Stimulated activated CD8-positive, alpha-beta memory T cell treated with anti-CD3 and anti-CD28 coated beads, Interleukin-15, amount 100 ng/mL, for 4 hours (primary cell): ENCODE measurements at places on chromosomes 6 and 20.

DNA sequence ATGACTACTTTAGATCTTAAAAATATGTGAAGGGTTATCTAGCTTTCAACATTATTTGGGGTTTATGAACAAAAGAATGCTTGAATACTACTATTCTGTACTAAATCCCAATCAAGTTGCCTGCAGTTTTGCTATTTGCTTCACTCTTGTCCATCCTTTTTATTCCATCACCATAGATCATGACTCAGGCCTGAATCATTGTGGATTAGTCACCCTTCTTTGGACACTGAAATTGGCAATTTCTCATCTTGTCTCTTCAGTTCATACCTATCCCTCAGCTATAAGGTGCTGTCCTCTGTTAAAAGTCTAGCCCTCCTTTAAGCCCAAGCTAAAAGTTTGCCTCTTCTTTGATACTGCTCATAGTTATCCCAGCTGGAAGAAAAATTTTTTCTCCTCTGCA, 199.1 kb downstream of the CENPW start:
- no peak for DNase-seq

DNA sequence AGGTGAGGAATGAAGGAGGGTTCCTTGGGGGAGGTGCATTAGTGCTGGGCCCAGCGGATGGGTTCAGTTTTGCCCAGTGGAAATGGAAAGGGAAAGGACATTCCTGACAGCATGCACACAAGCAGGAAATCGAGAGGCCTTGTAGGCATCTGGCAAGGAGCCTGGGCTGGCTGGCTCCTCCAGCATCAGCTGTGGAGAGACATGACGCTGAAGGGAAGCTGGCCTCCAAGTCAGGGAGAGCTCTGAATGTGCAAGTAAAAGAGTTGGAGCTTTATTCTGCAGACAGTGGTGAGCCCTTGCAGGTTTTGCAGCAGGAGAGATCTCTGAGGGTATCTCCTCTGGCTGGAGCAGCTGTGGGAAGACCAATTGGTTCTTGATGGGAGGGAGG, 154.3 kb downstream of the MRPL14 start:
- no peak for DNase-seq

DNA sequence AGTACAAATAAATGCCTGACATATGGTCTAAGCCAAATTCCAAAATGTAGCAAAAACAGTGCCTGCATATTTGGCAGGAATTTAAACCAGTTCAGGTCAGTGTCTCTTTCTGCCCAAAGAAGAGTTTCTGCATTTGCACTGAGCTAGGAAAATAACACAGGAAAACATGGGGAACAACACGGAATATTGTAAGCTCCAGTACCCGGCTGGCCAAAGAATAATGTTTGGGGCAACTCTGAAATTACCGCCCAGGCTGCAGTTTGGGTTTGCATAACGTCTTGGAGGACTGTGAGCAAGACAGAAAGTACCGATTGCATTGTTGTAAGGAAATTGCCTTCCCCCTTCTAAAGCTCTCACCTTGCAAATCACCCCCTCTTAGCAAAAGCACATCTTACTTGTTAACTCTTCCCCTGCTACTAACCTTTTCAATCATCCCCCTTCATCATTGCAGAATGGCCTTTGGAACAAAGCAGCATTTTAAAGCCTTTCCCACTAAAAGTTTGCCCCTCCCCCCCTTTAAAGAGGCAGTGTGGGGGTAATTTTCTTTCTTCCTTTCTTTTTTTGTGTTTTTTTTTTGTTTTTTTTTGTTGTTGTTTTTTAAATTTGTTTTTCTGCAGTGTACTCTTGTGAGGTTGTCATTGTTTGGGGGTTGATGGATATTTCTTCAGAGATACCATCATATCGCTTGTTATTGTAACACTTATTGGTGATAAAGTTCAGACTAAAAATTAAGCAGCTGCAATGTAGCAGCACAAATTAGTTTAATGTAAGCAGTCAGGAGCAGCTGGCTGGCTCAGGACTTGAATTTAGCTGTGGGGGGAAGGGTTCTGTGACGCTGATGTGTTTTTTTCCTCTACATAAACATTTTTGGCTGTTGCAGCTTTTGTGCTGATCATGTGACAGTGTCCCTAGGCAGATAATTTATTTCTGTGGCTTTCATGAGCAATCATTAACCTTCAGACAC, 100.0 kb upstream of the CITED2 start:
- no peak for DNase-seq

DNA sequence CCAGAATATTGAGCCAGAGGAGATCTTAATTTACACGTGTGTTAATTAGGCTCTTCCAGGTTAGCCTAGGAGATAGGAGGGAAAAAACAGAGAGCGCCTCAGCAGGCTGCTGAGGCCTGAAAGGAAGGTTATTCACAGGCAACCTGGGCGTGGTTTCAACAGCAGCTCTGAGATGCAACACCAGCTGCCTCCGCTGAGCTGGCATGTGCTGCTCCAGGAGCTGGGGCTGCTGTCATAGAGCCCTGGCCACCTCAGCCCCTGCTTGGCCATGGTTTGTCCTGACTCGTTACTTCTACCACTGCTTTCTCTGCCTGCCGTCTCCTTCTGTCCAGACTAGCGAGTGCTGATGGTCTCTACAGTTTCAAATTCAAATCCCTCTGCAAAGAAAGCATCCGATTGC, 32.4 kb upstream of the RPP40 start:
- no peak for DNase-seq

- no peak for DNase-seq
Measured at GRCh38 chr6:44463728-44464450, 76.4 kb downstream of the CDC5L start.

- no peak for DNase-seq
Measured at GRCh38 chr6:56864171-56864616, 90.7 kb upstream of the BEND6 start.

DNA sequence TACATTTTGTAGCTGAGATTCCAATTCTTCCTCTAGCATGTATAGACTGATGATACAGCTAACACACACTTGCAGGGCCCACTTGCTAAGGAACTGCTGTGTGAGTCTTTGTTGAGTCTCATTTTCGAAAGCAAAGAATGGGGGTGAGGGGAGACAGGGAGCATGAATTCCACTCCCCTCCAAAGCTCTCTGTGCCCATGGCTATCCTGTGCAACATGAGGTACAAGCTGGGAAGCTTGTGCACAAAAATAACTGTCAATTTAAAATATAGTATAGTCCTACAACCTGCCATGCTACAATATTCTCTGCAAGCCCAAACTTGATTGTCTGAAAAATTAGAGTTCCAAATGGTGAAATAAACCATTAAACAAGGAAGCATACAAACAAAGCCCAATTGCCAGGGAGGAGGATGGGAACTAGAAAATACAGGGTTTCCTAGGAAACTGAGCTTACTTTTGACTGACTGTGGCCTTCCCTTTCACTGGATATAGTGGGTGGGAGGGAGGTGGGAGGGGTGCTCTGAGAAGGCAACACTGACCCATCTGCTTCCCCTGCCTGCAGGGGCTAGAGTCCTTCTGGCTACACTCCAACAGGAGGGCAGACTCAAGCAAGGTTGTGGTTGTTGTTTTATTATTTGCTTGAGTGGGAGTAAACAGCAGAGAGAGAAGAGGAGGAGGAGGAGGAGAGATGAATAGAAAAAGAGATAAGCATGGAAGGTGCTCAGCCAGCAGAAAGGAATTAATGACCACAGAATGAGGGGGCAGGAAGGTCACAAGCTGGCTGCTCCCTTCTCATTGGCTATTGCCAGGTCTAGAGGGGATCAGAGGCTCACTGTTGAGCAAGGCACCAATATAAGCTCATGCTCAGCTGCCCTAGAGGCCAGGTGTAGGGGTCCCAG, 84.6 kb downstream of the FYN start:
- no peak for DNase-seq

DNA sequence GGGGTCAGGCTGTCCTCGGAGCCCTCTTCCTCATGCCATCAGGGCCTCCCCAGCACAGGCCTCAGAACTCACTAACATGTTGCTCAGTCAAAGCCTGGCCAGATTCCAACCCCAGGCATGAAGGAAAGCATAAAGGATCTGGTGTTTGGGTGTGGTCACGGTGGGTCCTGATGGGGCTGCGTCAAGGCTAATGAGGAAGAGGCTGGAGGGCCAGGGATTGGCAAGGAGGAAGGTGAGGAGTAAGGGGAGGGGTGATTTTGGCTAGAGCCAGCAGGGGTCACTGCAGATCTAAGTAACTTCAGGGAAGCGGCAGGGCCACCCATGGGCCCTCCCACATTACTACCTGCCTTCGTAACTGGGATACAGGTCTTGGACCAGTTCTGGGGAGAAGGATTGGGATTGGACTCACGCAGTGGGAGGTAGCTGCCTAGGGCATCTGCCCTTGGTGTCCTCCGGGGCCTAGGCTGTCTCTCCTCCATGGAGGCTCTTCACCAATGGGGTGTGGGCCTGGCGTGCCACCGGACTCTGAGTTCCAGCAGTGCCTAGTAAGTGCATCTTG, 36.2 kb upstream of the MRPS18A start:
- DNase-seq = peak; percentile 46

DNA sequence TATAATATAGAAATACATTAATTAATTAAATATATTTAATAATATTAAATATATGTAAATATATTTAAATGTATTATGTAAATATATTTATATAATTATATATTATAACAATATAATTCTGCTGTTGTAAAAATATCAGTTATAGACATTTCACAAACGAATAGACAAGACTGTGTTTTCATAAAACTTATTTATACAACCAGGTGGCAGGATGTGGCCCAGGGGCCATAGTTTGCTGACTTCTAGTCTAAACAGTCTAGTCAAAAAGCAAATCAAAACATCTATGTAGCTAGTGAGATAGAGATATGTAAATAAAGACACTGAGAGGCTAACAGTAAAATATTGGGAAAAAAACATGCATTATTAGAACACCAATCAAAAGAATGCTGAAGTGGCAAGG, 136.4 kb downstream of the TBXT start:
- DNase-seq = no peak

DNA sequence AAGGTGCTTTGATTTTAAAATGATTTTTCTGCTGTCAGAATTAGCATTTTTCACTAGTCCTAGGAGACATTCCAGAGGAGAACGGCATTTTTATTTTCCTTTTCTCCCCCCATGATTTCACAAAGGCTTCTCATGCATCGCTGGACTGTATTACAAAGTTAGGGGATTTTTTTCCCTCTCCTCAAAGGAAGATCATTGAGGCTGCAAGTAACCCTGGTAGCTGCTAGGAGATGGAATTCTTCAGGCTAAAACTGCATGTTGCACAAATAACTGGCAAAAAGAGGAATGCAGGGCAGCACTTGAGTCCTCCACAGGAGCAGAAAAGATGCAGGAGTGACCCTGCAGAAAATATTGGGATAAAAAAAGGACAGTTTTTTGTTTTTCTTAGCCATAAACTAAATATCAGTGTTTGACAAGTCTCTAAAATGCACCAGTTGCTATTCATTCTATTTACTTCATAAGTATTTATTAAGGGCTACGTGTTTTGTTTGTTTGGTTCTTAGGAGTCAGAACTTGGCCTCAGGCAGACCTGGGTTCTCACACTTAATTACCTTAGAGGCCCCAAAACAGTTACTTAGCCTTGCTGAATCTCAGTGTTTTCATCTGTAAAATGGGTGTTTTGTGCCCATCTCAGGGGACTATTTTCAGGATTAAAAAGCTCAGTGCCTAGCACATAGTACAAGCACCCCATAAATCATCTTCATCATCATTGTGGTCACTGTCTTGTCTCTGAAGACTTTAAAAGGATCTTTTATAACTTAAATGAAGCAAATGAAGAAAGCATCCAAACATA, 144.5 kb upstream of the ID4 start:
- DNase-seq = no peak

DNA sequence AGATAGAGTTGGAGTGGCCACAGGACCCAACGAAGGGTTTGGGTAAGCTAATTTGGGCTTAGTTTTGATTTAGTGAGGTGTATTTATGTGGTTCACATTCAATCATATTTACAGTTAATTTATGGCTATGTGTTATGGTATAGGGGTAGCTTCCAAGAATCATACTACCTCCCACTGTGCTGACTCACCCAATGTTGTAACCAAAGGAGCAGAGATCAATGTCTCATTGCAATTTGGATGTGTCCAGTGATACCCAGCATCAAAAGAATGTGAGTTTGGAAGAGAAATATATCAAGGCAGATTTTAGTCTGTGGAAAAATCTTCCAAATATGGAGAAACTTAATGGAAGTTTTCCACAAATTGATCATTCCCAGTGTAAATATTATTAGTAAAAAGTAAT, 25.3 kb upstream of the SMIM8 start:
- DNase-seq = no peak

- no peak for DNase-seq
Measured at GRCh38 chr6:32666420-32667300, at the start of gene HLA-DQB1. Gene HLA-DQB1, minus strand, starts transcription at chr6:32666657. Its CDS starts 50 bp downstream, at chr6:32666607.

DNA sequence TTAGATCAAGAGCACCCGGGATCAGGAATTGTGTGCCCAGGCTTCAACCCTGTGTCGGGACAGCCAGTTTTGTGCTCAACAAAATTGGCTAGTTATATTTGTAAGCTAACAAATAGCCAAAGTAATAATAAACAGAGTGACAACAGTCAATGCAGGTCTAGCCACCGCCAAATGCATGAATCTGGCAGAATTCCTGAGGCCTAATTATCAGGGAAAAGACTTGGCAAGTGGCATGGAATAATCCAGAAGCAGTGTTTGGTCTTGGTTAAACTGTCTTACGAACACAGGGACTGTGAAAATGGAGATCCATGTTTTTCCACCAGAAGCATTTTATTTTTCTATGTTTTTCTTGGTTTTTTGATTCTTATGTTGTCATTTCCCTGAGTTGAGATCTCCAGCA, 268.8 kb downstream of the ZNF217 start:
- DNase-seq = no peak
